Eye (tissue), 1 donor: ENCODE measurements at places on chromosomes 3 and 15.
A peak's percentile ranks its signal among the peaks of the same experiment; 100 is the strongest.

- DNase-seq, result no peak
Observed at GRCh38 chr3:98188545-98188944, 22.0 kb downstream of the OR5H15 start.

DNA sequence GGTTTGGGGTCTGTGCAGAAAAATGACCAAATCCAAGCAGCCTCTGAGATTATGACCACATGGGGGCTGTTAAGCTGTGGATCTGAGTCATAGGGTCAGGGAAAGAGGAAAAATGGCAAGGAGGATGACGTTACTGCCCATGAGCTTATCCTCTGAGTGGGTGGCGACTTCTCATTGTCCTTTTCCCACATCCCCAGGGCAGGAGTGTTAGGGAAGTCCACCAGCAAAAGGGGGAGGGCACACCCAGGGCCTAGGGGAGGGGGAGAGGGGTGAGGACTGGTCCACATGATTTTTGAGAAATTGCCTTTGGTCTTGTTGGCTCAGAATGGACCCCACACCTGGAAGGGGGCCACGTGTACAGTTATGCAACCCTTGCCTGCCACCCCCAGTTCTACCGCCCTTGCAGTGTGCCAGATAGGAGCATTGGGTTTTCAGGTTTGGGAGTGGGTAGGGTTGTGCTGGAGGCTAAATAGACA is 2.6 kb downstream of the CD276 start:
- peak; percentile 12 for DNase-seq

DNA sequence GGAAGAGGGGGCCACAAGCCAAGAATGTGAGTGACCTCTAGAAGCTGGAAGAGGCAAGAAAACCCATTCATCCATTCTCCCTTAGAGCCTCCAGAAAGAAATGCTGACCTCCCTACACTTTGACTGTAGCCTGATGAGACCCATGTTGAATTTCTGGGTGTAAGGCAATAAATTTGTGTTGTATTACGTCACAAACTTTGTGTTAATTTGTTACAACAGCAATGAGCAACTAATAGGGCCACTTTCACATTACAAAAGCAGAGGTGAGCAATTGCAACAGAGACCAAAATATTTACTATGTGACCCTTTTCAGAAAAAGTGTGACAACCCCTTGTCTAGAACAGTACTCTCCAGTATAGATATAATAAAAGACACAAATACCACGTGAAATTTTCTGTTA is 101.2 kb downstream of the NTRK3 start:
- no peak for DNase-seq

- DNase-seq, result no peak
Observed at GRCh38 chr3:30672959-30673358, 66.6 kb downstream of the TGFBR2 start.

GRCh38 chr3:170037463-170038433 is at the start of gene GPR160:
Gene GPR160 (plus strand): TSS chr3:170037995. CDS start chr3:170083973, 45,978 bp downstream.
- peak; percentile 76 for DNase-seq

DNA sequence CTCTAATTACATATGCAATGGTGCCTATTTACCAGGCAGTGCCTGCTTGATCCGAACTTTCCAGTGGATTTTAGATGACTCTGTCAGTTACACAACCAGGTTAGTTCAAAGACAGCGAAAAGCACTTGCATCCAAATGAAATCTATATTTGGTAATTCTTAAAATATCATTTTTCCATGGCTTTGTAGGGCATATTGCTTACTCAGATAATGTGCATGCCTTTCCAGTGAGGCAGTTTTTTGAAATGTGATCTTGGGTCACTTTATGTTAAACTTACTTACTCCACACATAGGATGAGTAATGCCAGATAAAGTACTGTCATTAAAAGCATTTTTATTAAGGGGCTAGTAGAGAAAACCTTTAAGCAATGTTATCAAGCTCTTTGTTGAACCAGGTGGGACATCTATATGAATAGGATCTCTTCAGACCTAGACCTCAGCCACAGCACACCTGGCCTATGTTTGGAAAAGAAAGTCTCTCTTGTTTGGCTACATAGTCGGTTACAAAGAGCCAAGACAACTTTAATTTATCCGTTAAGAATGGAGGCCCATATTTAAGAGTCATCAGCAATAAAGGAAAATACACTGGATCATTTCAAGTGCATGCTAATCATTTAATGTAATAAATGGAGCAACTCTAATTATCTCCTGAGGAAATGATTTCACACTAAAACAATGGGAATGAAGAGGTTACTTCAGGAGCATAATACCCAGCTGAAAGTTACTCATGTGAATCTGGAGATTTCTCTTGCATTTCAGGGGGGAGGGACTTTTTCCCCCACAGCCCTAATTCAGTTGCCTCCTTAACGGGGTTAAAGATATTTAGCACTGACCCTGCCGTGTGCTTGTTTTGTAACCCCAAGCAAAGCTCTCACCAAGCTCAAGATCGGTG is 56.3 kb upstream of the TMCO5A start:
- DNase-seq, result no peak

DNA sequence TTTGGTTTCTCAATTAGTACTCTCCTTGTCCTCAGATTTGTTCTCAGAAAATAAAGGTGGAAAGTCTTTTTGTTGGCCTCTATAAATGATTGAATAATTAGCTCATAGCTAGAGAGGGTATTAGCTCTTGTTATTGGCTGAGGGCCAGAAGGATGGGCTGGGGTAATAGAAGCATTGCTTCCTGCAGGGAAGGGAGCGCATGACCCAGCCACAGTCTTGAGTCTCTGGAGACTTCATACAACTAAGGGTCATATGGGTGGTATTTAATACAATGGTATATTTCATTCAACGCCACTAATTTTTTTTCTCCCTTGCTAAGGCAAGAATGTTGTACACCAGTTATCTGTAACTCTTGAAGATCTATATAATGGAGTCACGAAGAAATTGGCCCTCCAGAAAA is 8.4 kb downstream of the DNAJA4 start:
- no peak for DNase-seq

- no peak for DNase-seq
Observed at GRCh38 chr3:16908016-16908807, 23.5 kb downstream of the PLCL2 start.

DNA sequence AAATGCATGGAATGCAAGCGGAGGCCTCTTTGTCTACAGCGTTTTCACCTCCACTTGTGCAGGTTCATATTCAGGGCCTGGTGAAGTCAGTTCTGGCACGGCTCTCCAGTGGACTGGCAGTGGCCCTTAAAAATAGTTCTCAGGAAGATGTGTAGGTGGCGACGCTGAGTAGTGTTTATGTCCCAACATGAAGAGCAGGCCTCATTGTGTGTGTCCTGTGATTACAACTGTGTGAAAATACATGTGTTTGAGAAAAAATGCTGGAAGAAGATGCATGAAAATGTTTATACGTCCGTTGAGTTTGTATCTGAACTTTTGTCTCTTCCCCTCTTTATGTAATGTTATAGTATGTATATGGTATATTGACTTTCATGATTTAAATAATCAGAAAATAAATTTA is 7.2 kb downstream of the LIPC start:
- DNase-seq, result peak; percentile 63
